ENCODE measurements at places on chromosomes 16 and 17. TPM values are rescaled to one million over a fixed set of nuclear protein-coding genes. Genes with fewer than 3 reads are reported as not detected.

DNA sequence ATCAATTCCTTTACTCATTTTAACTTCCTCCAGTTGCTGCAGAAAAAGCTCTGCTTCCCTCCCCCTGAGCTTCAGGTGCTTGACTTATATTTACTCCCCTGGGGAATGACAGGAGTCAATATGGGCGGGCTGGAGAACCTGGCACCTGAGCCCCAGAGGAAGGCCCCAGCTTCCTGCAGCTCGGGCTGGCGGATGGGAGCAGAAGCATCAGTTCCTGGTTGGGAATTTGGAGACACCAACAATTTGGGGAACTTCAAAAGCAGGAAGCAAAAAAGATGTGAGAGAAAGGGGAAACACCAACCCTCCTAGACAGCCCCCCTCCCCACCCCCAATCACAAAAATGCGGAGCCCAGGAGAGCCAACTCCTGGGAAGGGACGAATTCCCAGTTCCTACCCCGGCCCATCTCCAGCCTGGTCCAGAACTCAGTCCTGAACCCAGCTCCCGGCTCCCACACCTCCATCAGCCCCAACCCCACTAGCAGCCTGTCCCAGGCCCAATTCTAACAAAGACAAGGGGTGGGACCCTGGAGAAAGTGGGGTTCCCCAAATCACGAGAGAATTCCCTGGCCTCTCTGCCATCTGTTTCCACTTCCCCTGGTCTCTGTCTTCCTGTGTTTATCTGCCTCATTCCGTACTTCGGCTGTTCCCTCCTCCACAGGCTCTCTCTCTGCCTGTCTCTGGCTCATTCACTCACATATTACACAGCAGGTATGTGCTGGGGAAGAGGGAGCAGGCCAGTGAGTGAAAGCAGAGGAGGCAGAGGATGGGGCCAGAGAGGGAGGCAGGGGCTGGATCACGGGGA is 16.2 kb upstream of the ASGR2 start:
- DNase-seq: no peak

GRCh38 chr16:50685462-50686063 is 4.5 kb upstream of the SNX20 start:
- no peak for DNase-seq

DNA sequence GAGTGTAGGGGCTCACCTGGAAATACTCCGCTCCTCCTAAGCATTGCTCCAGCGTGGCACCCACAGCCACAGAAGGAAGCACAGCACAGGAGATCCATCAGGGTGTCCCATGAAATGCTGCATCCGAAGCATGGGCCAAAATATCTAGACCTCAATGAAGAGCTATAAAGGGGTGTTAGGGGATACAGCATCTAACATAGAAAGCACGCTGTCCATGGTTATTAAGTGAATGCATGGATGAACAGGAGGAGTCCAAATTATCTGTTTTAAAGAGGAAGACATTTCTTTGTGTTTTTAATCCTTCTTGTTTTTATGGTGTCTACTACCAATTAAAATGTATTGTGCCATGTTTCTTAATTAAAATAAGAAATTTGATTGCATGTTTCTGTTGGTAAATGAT is 21.6 kb upstream of the KRT20 start:
- DNase-seq: no peak

DNA sequence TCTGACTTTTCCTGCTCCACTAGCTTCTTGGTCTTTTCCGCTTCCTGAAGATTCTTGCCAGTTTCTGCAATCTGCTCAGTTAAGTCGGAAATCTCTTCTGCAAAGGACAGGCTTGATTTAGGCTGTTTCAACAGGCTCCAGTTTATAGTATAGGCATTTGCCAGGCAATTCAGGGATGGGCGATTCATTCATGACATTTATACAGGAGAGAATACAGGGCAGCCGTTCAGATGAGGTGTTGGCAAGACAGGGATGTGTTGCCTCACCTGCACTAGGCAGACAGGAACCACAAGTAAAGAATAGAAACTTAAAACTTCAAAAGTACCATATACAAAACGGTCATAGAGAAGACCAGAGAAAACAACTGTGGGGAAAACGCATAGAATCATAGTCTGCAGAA is 61.7 kb downstream of the MYH13 start:
- no peak for DNase-seq

DNA sequence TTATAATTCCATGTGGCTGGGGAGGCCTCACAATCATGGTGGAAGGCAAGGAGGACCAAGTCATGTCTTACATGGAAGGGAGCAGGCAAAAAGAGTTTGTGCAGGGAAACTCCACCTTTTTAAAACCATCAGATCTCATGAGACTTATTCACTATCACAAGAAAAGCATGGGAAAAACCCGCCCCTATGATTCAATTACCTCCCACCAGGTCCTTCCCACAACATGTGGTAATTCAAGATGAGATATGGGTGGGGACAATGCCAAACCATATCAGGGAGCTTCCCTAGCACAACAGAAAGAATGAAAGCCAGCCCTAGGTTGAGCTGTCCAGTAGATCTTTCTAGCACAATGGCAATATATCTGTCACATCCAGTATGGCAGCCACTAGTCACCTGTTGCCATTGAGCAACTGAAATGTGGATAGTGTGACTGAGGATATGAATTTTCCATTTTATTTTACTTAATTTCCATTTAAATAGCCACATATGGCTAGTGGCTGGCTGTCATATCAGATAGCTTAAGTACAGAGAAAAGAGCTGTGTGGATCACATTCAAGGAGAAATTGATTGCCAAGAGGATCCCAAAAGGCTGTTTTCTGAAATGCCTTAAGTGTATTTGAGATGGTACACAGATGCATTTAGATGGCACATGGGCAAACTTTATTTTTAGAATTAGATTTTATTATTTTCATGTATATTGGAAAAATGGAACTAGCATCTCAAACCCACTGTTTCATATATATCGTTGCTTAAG is 273.0 kb downstream of the GRIN2A start:
- DNase-seq: no peak

TPPP3 gene
- 5.7 TPM for total RNA-seq

KRTAP2-1 gene
- not detected for total RNA-seq

Data from tibial nerve (tissue), 4 donors.